Lower lobe of right lung (tissue), 2 donors: ENCODE measurements at places on chromosomes 1 and 21.

DNA sequence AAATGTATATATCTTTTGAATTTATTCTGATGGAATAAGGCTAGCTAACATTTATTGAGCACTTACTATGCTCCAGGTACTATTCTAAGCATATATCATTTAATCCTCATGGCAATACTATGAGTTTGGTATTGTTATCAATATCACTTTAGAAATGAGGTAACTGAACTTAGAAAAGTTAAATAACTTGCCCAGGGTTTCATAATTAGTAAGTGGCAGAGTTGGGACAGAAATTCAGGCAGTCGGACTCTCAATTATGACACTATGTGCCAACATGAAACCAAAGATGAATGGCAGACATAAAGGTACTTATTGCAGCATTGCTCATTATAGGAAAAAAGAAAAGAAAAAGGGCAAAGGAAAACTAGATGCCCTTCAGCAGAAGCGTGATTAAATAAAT is 48.2 kb downstream of the RAB3GAP2 start:
- no peak for DNase-seq

- no peak for DNase-seq
These were observed 28.8 kb downstream of the OR10J1 start for GRCh38 chr1:159468321-159468720.

- DNase-seq: no peak
These were observed 131.8 kb downstream of the PDE4B start for GRCh38 chr1:65924471-65924870.

DNA sequence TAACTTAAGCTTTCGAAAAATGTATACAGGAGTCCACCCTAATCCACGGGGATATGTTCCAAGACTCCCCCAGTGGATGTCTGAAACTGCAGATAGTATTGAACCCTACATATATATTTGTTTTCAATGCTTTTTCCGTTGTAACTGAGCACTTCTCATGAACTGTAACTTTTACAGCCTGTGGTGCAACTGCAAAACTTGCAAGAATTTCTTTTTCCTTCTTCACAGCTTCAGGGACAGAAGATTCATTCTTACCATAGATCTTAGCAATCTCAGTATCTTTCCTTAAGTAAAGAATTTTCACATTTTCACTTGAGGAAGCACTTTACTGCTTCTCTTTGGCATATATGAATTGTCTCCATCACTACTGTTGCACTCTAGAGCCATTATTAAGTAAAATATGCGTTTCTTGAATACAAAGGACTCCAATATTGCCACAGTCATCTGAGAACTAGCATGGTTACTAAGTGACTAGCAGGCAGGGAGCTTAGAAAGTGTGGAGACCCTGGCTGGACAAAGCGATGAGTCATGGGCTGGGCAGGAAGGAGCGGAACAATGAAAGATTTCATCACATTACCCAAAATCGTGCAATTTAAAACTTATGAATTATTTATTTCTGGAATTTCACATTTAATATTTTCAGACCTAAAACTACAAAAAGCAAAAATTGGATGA is 14.1 kb downstream of the DPYD start:
- peak; percentile 57 for DNase-seq

DNA sequence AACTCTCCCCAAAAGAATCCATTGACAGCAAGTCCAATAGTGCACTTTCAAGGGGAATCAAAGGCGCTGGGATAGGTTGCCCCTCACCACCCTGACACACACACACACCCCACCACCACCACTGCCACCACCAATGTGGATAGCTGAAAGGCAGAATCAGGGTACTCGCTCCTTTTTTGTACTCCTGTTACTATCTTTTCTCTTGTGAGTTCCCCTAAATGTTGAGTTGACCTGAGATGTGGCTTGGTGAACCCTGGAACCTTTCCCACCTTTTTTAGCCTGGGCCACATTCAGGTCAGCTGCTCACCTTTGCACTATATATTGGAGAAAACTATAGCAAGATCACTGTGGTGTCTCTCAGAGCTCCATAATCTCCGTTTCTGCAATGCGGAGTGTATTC is 3.9 kb downstream of the S100A8 start:
- DNase-seq: no peak

DNA sequence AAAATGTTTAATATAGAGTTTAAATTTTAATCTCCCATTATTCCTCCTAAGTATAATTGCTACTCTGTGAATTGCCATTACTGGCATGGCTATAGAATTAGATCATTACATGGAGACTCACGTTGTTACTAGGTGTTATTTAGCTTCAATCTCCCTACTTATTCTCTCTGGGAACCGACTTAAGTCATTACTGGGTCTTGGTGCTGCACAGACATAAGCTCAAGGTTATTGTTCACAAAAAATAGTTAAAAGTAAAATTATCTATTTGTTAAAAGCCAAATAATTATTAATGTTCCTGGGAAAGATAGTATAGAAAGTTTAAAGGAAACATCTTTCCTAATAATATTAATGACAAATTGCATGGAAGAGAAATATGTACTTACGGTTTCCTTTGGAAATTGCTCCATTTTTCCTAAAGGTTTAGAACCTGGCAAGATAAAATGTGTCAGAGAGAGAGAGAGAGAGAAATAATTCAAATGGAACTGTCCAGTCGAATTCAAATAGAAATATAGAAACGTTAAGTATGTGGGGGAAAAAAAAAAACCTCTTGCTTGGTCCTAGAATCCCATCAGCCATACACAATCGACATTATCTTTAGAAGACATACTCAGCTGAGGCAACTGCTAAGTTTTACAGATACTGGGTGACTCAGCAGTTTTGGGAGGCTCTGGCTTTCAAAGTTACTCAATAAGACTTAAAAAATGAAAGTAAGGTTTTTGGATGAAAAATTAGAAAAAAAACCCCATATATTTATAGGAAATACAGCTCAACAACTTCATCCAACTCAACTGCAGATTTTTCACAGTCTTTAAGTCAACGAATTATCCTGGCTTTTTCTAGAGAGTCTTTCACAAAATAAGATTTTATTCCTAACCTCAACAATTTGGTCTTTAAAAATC is at the start of gene SPTA1:
TSS of gene SPTA1 (minus strand) at position 605 of the 899 bp plus-strand sequence. CDS start at position 407, 198 bp downstream.
- no peak for DNase-seq

DNA sequence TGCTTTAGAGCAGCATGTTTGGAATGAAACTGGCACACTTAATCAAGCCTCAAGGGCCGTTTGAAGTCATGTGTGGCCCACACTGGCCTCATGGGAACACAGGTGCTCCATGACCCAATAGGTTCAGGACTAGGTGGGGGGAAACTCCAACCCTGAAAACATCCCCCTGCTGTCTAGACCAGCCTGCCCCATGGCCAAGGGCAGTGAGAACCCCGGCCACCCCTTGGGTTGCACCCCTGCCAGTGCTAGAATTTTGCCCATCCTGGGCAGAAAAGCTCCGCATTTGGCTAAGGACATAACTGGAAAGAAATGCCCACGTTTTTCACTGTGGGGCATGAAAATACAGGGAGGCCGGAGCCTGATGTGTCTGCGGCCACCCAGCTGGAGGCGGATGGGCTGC is 6.1 kb upstream of the PTGER3 start:
- no peak for DNase-seq

DNA sequence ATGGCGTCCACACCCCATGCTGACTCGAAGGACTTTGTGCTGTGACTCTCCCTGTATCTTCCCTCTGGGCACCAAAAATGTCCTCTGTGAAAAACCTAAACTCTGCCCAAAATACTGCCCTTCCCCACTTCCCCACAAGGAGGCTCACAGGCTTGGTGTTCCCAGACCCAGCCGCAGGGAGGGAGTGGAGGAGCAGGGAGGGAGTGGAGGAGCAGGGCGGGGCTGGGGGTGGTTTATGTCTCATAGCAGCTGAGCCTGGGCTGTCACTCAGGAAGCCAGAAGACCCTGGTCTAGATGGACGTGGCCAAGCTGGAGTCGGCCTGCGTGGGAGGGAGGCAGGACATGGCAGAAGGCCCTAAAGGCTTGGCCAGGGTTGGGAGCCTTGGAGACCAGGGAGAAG is 461.7 kb downstream of the PTPRU start:
- DNase-seq: no peak

- no peak for DNase-seq
These were observed 41.1 kb upstream of the CTPS1 start for GRCh38 chr1:40938393-40938792.

DNA sequence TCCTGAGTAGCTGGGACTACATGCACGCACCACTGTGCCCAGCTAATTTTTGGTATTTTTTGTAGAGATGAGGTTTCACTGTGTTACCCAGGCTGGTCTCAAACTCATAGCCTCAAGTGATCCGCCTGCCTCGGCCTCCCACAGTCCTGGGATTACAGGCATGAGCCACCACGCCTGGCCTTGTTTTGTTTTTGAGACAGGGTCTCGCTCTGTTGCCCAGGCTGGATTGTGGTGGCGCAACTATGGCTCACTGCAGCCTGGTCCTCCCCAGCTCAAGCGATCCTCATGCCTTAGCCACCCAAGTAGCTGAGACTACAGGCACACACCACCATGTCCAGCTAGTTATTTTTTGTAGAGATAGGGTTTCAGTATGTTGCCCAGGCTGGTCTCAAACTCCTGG is 26.0 kb downstream of the PARK7 start:
- DNase-seq: no peak

DNA sequence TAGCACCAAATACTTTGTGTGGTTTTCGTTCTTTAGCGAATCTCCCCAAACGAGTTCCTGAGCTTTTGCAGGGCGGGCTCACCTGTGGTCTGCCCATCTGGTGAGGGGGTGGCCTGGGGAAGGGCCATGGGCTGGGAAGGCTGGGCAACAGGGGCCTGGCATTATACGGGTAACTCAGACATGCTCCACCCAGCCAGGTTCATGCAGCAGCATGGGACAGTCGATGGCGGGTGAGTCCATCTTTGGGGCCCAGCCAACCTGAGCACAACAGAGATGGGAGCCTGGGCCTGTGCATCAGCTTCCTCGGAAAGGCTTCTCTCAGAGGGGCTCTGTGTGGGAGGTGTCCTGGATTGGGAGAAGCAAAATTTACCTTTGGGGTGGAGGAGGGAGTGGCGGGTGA is 302.6 kb downstream of the CAMTA1 start:
- DNase-seq: no peak
